SIG-M5 (cell line): ENCODE measurements at places on chromosomes 7 and 10.

DNA sequence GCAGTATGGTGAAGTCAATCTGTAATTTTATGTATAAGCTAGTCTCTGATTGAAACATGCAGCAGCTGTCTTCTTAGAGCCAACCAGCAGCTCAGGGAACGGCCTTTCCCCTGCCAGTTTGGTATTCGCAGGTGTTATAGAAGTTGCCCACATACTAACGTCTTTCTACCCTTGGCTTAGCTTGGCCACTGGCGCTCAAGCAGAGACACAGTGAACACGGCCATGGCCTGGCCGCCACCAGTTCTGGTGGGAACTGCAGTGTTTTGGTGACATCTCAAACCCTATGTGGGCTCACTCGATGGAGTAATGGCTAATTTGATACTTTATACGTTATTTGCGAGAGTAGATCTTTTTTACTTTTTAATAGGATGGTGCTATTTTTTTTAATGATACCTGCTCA is 17.1 kb downstream of the EIF4H start:
- DNase-seq: no peak

GRCh38 chr10:129450391-129450790 is 16.6 kb upstream of the MGMT start:
- DNase-seq: no peak

- no peak for DNase-seq
Measured at GRCh38 chr7:132854238-132854637, 227.7 kb downstream of the CHCHD3 start.

- no peak for DNase-seq
Measured at GRCh38 chr7:37489703-37490102, 41.0 kb upstream of the ELMO1 start.

GRCh38 chr7:117531595-117532244 is 51.9 kb downstream of the CFTR start:
- DNase-seq: no peak

- no peak for DNase-seq
Measured at GRCh38 chr7:26593896-26594295, 270.5 kb downstream of the SKAP2 start.

DNA sequence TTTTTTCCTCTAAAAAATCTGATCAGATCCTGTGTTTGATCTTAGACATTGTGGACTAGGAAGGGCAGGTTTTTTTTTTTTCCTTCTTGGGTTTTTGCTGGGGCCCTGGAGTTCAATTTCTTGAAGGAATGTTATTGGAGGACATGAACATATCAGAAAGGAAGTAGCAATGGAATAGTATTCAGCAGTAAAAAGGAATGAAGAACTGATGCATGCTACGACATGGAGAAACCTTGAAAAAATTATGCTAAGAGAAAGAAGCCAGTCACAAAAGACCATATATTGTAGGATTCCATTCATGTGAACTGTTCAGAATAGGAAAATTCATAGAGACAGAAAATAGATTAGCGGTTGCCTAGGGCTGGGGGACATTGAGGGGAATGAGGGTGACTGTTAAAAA is 34.0 kb downstream of the FGF8 start:
- DNase-seq: no peak

GRCh38 chr7:2496375-2496774 is 20.2 kb upstream of the GRIFIN start:
- no peak for DNase-seq

DNA sequence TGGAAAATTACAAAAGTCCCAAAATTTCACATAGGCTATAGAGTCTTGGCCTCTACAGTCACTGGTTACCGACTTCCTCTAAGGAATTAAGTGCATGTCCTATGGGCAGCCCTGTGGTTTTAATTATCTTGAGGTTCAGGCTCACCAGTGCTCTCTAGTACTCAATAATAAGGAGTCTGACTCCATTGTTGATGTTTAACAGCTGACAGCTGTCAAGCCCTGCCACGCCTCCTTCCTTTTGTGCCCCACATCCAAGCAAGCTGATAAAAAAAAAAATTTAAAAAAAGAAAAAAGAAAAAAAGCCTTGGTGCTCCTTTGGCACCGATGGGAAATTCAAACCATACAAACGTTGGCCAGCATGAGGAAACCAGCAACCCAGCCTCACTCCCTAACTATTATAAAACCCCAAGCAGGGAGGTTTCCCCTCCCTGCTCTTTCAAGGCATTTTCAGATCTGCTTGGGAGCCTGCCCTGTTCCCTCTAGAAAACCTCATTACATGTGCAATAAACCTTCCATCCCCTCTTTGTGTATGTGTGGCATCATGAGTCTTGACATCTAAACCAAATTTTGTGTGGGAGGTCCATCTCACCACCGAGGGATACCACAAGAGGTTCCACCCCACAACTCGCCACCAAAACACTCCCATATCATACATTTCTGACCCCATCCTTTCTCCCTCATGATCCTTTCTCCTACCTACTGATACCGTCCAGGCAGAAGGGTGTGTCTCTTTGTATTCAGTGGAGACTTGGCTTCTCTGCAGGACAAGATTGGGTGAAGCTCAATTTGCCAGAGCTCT is 70.9 kb upstream of the CCDC71L start:
- no peak for DNase-seq

- DNase-seq: no peak
Measured at GRCh38 chr7:43141091-43141490, 28.6 kb downstream of the HECW1 start.

DNA sequence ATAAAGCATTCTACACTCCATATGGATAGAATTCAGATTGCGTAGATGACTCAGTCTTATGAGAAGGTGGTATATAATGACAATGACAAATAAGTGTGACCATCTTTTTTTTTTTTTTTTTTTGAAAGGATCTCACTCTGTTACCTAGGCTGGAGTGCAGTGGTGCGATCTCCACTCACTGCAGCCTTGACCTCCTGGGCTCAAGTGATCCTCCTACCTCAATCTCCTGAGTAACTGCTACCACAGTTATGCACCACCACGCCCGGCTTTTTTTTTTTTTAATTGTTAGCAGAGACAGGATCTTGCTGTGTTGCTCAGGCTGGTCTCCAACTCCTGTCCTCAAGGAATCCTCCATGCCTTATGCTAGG is 43.2 kb upstream of the NRP1 start:
- DNase-seq: no peak

DNA sequence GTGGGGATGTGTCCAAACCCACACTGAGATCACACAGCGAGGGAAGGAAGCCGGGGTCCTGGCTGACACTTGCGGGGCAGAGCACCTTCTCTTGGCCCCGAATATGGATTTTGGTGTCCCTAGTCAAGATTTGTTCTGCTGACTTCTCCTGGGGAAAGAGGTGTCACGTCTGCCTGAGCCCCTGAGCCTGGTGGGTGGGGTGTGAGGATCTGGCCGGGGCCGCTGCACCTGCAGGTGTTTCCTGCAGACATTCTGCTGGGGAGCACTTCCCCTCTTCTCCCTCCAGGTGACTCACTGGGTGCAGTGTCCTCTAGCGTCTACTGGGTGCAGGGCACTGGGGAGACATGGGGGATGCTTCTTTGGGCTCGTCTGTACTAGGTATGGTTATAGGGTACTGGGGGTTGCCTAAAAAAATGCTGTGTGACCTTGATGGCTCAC is 99.2 kb downstream of the GRK5 start:
- DNase-seq: no peak

- no peak for DNase-seq
Measured at GRCh38 chr10:101894266-101894665, 50.7 kb upstream of the KCNIP2 start.

DNA sequence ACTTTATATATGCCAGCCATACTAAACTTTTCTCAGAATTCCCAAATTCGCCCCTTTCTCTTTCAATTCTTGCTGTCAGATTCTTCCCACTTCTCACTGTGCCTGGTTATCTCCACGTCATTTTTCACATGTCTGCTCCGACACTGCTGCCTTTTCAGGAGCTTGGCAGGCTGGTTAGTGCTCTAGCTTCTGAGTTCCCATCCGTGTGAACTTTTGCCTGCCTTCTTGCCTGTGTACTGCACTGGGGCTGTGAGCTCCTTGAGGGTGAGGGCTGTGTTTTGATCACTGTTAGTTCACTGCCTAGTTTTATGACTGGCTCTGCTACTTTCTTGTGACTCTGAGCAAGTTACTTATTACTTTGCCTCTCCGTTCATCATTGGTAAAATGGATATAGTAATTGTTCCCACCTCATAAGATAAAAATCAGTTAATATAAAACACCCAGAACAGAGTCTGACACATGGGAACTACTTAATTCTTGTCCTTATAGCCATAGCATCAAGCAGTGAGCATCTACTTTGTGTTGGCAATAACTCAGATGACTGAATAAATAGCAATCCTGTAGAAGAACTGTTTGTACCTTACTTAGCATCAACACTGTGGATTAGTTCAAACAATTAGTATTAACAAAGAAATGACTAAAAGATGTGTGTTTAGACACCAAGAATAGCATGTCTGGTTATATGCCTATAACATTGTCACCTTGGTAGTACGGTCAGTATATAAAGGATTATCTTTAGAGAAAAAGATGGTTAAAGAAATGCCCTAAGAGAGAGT is 5.5 kb downstream of the GSTO1 start:
- no peak for DNase-seq

DNA sequence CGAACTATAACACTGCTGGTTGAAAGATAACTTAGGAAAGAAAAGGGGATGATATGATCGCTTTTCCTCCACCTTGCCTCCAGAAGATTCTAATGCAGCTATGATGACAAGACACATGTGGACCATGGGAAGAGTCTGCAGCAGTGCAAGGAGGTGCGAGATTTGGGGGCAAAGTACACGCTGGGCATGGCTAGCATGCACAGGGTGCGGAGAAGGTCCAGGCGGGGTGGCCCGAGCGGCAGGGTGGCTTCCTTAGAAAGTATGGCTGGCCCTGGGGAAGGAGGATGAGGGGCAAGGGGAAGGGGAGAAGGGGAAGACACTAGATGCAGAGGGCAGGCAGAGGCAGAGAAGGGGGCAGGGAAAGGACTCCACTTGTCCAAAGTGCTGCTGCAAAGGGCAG is 15.6 kb downstream of the ATXN7L1 start:
- no peak for DNase-seq

- no peak for DNase-seq
Measured at GRCh38 chr10:59587756-59588140, 121.9 kb downstream of the SLC16A9 start.

DNA sequence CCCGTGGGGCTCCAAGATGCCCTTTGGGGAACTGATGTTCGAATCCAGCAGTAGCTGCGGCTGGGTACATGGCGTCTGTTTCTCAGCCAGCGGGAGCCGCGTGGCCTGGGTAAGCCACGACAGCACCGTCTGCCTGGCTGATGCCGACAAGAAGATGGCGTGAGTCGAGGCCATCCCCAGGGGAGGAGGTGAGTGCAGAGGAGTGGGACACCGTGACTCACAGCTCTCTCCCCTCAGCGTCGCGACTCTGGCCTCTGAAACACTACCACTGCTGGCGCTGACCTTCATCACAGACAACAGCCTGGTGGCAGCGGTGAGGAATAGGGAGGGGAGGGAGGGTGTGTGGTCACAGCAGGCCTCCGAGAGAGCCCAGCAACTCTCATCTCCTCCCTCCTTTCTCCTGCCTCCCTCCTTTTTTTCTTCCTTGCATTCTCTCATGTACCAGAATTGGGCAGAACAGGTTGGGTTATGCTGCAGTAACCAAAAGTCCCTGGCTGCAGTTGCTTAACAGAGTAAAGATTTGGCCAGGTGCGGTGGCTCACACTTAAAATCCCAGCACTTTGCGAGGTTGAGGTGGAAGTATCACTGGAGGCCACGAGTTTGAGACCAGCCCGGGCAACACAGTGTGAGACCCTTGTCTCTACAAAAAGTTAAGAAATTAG is 16.5 kb downstream of the ARPC1B start:
- no peak for DNase-seq

GRCh38 chr7:155568333-155568660 is 21.9 kb upstream of the CNPY1 start:
- no peak for DNase-seq

DNA sequence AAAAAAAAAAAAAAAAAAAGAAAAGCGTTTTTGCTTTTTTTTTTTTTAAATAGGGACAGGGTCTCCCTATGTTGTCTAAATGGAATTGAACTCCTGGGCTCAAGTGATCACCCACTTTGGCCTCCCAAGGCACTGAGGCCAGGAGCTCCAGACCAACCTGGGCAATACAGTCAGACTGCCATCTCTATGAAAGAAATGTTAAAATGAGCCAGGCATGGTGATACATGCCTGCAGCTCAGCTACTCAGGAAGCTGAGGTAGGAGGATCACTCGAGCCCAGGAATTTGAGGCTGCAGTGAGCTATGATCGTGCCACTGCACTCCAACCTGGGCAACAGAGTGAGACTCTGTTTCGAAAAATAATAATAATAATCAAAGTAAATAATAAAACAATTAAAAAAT is 16.5 kb upstream of the LMTK2 start:
- DNase-seq: no peak

GRCh38 chr7:26493737-26494428 is 202.2 kb downstream of the SNX10 start:
- no peak for DNase-seq

DNA sequence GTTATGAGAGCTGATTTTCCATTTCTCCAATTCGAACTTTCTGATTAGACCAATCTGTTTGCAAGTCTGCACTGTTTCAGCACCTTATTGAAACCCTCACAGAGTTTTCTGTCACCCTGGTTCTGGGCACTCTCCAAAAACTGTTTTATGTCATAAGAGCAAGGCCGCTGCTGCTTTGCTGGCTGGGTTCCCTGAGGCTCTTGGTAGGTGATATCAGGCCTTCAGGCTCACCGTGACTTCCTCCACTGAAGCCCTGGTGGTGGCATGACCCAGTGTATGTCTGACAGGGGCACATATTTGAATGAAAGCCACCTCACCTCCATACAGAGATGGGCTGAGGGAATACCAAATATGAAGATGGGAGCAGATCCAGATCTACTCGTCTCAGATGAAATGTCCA is 8.3 kb downstream of the RABGEF1 start:
- DNase-seq: no peak

- no peak for DNase-seq
Measured at GRCh38 chr10:110353244-110354119, 48.8 kb upstream of the SMNDC1 start.

- DNase-seq: no peak
Measured at GRCh38 chr10:2464483-2464882, 602.9 kb upstream of the PFKP start.

DNA sequence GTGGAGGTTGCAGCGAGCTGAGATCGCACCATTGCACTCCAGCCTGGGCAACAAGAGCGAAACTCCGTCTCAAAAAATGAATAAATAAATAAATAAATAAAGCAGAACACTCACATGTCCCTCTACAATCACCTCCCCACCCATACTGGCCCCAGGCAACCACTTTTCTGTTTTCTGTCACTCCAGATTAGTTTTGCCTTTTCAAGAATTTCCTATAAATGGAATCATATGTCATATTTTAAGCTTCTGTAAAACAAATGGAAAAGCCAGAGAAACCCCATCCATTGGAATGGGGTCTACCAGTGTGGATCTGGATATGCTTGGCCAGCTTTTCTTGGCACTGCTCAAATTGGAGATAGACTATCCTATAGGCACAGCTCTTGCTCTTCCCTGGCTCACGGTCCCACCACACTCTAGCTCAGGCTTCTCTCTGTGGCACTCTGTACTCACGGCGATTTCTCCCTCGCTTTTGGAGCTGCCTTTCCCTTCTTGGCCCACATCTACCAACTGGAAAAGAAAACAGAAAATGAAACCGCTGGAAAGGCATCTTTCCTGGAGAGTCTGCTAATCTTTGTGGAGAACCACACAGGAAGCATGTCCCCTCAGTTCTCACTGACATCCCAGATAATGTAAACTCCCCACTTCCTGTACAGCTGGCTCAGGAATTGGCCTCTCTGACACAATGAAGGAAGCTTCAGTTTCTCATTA is 210.1 kb downstream of the JCAD start:
- no peak for DNase-seq

GRCh38 chr10:113843972-113844485 is 9.9 kb downstream of the DCLRE1A start:
- DNase-seq: no peak
